ENCODE measurements at places on chromosomes 12 and 14.

DNA sequence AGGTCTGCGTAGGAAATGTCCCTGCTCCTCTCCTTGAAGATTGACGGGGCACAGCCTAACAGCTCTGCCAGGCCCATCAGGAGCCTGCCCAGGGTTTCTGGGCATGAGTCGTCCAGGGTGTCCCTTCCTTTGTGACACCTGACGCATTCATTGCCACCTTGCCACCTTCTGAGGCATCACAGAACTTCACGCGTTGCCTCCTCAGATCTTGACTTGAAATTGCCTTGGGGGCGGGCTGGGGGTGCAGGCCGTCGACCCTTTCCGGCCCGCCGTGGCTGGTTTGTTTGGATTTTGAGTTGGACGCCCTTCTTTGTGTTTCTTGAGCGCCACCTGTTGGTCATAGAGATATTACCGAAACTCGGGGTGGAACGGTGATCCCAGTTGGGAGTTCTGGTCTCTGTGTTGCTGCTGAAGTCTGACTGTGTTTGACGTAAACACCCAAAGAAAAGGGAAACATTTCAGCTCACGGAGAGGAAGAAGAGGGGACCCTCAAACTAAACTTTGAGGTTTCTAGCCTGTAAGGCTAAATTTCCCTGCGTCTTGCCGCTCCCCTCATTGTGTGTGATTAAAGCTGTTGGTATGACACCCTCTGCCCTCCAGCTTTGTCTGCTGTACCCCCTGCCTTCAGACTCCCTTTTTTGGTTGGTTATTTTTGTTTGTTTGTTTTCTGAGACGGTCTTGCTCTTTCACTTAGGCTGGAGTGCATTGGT lies 44.6 kb downstream of the MLXIP start:
- peak; percentile 48 for DNase-seq

DNA sequence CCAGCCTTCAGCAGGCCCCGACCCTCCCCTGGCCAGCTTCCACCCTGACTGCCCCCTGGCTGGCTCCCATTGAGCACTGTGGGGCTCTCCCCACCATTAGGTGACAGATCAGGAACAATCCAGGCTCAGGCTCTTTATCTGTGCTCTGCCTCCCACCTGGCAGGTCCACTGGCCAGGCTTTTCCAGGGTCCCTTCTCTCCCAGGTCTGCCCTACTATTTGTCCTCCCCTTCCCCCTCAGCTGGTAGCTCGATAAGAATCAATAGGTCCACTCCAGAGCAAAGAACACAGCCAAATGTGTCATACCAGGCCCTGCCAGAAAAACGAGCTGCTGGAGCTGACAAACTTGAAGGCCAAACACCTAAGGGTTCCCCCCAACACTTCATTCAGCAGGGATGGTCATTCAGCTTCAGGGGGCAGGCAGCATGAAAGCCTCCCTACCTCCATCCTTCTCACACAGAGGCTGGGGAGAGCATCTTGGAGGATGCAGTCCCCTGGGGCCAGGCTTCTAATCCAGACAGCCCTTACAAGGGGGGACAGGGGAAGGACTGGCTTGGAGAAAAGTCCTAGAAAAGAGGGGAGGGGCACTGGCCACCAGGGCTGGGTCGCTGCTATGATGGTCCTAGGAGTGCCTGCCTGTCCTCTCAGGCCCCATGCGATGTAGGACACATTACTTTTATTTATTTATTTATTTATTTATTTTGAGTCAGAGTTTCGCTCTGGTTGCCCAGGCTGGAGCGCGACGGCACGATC lies 1.9 kb upstream of the KRT18 start:
- DNase-seq = no peak

DNA sequence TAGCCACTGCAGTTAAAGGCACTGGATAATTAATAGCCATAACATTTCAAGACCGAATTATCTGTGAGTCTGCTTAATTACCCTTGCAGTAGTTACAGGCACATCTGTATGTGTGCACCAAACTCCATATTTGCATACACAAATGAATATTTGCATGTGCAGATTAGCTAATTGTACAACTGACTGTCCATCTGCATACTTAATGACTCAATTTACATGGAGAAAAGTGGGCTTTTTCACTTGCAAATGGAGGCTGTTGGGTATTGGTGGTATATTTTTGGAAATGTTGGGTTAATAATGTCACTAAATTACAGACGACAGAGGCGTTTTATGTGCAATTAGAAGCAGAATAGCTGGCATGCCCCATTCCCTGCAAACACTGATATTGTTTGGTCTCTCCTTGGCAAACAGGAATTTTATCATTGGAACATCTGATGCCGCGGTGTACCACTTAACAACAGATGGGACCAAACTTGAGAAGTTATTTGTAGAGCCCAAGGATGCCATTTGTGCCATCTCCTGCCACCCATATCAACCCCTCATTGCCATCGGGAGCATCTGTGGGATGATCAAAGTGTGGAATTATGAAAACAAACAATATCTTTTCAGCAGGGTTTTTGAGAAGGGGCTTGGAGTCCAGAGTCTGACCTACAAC lies 39.6 kb downstream of the CFAP251 start:
- DNase-seq = no peak

DNA sequence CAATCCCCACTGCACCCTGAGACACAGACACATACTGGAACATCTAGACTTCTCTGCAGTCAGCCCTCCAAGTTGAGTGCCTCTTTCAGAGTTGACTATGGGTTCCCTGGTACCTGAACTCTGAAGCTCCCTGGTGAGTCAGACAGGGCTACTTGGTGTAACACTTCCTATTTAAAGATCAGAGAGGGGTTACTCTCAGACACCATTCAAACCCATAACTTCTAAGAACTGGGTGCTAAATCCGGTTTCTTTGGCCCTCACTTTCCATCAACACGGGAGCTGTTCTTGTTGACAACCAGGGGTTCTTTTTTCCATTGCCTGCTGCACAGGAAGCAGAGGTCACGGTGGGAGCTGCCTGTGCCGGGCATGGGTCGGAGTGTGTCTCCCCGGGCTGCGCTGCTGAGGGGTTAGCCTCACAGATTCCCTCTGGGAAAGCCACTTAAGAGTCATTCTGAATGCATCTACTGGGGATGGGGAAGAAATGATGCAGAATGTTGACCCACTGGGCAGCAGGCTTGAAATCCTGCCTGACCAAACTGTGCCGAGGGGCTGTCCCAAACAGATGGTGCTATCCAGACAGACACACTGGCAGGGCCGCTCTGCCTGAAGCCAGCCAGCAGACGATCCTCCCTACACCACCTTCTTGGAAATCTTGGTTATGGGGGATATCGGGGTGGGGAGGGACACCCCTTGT lies 74.1 kb downstream of the PITPNM2 start:
- DNase-seq = no peak

GRCh38 chr12:3987571-3987970 lies 114.4 kb upstream of the PARP11 start:
- DNase-seq = no peak

DNA sequence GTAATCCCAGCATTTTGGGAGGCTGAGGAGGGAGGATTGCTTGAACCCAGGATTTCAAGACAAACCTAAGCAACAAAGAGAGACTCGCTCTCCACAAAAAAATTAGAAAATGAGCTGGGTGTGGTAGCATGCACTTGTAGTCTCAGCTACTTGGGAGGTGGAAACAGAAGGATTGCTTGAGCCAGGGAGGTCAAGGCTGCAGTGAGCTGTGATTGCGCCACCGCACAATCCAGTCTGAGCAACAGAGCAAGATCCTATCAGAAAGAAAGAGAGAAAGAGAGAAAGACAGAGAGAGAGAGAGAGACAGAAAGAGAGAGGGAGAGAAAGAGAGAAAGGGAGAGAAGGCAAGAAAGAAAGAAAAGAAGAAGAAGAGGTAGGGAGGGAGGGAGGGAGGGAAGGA lies 37.0 kb downstream of the TDG start:
- DNase-seq = no peak

DNA sequence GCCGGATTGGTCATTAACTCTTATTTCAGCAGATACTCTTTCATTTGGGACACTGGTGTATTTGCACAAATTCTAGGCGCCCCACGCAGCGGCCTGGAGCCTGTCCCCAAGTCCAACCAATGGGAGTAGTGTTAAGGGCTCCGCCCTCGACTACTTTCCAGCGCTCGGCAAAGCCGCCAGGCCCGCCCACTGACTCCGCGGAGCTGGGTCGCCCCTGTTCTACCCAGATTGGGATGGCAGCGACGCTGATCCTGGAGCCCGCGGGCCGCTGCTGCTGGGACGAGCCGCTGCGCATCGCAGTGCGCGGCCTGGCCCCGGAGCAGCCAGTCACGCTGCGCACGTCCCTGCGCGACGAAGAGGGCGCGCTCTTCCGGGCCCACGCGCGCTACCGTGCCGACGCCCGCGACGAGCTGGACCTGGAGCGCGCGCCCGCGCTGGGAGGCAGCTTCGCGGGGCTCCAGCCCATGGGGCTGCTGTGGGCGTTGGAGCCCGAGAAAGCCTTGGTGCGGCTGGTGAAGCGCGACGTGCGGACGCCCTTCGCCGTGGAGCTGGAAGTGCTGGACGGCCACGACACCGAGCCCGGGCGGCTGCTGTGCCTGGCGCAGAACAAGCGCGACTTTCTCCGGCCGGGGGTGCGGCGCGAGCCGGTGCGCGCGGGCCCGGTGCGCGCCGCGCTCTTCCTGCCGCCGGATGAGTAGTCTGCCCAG lies at the start of gene ACOT6:
TSS of gene ACOT6 (plus strand) at position 179 of the 707 bp plus-strand sequence. CDS start at position 234, 55 bp downstream.
- peak; percentile 82 for DNase-seq

GRCh38 chr14:91416744-91417119 lies 888 bp downstream of the CCDC88C start:
- no peak for DNase-seq

Measured in KG1 (cell line).